ENCODE measurements at places on chromosomes 3 and 15.

DNA sequence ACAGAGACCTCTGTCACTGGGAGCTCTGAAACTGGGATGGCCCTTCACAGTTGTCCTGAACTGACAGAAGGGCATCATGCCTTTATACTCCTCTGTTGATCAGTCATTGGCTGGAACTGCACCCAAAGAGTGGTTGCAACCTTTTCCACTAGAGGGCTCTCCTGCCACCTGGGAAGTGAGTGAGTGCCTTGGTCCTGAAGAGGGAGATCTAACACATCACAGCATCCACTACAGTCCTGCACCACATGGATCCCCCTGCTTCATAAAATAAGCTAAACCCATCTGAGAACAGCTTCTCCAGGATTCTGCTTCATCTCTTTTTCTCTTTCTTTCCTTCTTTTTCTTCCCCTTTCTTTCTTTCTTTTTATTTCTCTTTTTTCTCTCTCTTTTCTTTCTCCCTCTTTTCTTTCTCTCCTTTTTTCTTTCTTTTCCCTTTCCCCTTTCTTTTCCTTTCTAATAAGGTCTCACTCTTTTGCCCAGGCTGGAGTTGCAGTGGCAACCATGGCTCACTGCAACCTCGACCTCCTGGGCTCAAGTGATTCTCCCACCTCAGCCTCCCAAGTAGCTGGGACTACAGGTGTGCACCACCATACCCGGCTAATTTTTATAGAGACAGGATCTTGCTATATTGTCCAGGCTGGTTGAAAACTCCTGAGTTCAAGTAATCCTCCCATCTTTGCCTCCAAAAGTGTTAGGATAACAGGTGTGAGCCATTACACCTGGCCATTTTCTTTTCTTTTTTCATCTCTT lies 42.8 kb upstream of the RAF1 start:
- peak; percentile 68 for DNase-seq

- DNase-seq, result no peak
Measured at GRCh38 chr3:49641292-49641691, 32.9 kb upstream of the APEH start.

DNA sequence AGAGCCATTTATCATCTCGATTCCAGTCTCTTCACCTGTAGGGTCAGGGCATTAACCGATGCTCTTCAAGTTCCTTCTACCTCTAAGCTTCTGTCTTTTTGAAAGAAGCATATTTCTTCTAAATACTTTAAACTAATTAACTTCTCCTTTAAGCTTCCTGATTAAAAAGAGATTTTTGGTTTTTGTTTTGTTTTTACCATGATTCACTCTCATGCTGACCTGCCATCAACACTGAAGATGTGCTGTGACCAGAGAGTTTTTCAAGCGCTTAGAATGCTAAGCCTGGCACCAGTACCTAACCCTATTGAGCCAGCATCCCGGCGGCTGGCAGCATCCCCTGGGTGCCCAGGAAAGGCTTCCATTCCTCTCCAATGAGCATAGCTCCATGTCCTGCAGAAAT lies 89.3 kb downstream of the FOXP1 start:
- DNase-seq, result no peak

DNA sequence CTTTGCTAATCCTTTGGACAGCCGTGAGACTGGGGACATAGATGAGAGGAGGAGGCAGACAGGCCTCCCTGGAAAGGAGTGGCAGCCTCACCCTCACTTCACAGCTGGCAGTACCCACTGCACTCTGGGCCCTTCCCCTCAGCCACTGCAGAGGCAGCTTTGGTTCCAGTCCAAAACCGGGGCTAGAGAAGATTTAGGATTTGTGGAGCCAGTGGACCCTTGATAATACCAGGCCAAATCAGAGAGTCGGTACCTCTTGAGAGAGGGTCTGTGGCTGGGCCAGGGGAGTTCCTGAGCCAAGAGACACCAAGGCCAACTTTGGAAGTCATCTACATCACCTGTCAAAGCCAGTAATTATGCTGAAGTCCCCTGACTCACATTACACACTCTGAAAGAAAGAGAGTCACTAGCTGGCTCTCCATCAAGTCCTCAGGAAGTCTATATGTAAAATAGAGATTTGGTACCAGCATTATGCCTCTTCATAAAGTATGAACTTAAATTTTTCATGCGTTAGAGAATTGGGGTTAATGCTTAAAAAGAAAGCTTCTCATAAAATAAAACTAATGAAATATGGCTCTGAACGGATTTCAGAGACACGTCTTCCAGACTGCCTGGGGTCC lies 244.1 kb upstream of the SEMA6D start:
- no peak for DNase-seq

- no peak for DNase-seq
Measured at GRCh38 chr3:13588993-13589392, 40.1 kb downstream of the FBLN2 start.

GRCh38 chr15:96767703-96768434 lies 437.4 kb downstream of the NR2F2 start:
- no peak for DNase-seq

Data from NCI-H1092 (cell line).